Activated T-cell treated with anti-CD3 and anti-CD28 coated beads, Interleukin-2, amount 50 U/mL, for 72 hours (primary cell): ENCODE measurements at places on chromosomes 4 and X. TPM values are rescaled to one million over a fixed set of nuclear protein-coding genes. Genes with fewer than 3 reads are reported as not detected.

DNA sequence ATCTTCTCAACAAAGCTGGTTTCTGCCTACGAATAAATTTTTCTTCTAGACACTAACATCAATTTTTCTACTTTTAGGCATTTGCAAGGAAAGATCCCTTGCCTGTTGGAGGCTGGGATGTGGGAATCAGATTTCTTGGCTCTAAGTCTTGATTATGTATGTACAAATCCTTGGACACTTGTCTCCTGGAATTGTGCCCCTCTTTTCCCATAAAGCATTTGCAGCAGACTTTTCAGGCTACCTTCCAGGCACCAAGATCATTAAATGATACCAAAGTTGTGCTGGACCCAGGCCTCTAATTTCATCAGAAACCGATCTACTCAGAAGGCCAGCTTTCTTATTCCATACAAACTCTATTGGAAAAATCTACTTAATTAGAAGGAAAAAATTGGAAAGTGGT lies 339.5 kb upstream of the DIPK2B start:
- no peak for DNase-seq

- no peak for DNase-seq
Observed at GRCh38 chr4:118360106-118360505, 7.3 kb upstream of the PRSS12 start.

GRCh38 chr4:14984448-14984847 lies 17.8 kb upstream of the CPEB2 start:
- no peak for DNase-seq

- no peak for DNase-seq
Observed at GRCh38 chr4:152011469-152011868, 250.7 kb upstream of the GATB start.

GRCh38 chrX:38985375-38985774 lies 184.1 kb downstream of the MID1IP1 start:
- DNase-seq, result no peak

DNA sequence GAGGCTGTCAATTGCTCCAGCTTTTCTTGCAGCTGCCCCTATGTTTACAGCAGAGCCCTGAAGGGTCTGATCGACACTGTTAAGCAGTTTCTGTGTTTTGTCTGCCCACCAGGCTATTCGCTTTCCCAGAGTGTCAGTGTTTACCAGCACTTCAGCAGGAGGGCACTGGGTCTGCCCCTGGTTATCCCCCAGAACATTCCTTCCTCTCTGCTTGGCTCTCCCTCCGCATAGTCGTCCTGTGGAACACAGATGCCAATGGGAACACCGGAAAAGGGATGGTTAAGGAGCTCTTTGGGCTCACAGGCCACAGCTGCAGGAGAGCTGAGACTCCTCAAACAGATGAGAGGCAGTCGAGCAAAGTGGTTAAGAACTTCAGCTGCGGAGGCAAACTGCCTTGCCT lies 71.3 kb upstream of the FBXW7 start:
- DNase-seq, result no peak

- no peak for DNase-seq
Observed at GRCh38 chr4:107115185-107115847, 79.2 kb upstream of the DKK2 start.

CSAG2 gene
- not detected for total RNA-seq

TBX22 gene
- total RNA-seq, result not detected

HNRNPDL gene
- total RNA-seq, result 222 TPM
